ENCODE measurements at places on chromosomes 7 and 10.

DNA sequence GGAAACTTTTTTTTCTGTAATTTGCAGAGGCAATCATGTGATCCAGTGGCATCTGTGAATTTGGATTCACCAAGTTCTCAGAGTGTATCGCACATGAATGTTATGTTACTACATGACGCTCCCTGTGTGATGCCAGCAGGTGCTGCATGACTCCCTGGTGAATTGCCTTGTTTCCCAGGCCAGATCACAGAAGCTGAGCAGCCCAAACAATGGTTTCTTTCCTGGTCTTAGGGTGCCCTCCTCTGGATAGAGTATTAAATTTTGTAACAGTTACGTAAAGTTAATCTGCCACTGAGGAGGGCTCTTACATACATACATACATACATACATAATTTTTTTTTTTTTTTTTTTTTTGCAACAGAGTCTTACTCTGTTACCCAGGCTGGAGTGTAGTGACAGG is 3.6 kb downstream of the ZSCAN21 start:
- peak; percentile 74 for DNase-seq

GRCh38 chr7:130435311-130435854 is 5.4 kb downstream of the CEP41 start:
- DNase-seq = no peak

GRCh38 chr7:122255454-122255853 is 49.1 kb downstream of the FEZF1 start:
- DNase-seq = no peak

DNA sequence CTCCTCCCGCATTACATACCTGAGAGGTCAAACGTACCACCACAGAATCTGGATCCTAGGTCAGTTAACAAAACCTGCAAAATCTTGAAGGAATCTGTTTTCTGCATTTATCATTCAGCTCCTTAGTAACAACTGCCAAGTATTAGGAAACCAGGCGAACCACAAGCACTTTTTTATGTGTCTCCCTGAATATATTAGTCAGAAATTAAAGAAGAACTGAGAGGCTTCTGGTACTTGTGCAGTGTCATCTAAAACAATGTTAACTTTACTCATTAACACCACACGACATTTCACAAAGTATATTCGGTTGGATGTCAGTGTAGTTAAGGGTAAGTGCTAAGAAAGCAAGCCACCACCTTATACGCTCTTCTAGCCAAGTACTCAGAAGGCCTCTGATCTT is 2.5 kb downstream of the CCDC6 start:
- no peak for DNase-seq

- DNase-seq = no peak
Observed at GRCh38 chr10:17954861-17955260, 3.1 kb downstream of the SLC39A12 start.
